ENCODE measurements at places on chromosomes 3 and 15.

DNA sequence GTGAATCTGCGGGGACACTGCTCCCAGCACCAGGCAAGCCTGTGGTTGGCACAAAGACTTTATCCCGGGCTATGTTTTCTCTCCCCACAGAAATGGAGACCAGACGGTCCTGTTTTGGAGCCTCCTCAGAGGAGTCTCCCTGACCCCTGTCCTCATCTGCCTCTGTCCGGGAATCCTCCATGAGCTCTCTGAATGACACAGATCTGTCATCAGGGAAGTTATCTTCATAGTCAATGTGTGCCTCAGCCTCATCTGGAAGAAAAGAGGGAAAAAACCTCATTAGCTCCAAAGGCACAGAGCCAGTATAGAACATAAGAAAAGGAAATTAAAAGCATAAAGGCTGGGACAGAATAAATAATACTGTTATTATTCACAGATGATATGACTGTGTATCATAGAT, 40.0 kb downstream of the CRTAP start:
- no peak for DNase-seq

- DNase-seq, result no peak
Observed at GRCh38 chr3:150540297-150540696, 6.0 kb downstream of the SERP1 start.

DNA sequence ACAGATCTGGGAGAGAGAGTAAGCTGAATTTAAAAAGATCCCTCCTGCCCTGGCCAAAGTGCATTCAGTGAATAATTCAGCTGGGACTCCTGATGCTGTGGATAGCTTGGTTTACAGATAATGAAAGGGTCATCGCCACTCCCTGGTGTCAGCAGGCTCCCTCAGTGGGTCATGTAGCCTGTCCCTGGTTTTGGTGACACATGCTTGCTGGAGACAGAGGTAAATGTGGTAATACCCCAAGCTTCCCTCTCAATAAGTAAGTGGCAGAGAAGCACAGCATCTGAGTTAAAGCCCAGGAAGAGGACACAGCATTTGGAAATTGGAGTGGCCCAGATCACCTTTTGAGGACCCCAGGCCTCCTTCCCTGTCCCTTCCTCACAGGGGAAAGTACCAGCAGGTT, 1.8 kb downstream of the TMEM115 start:
- DNase-seq, result no peak

DNA sequence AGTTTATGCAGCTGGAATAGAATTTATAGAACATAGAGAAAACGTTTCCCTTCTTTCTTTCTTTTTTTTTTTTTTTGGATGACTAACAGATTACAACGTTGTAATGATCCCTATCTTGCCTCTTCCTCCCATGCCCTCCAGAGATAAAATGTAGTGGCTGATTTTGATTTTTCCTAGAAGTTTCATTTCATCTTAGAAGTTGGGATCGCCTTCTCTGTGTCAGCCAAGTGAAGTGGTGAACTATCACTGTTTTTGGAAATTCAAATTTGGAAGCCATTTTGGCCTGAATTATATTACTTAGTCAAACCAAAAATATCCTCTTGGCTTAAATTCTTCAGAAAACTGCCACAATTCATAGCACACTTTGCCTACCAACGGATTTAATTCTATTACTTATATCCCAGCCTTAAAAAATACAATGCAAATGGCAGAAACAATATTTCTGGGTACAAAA, 1025.5 kb upstream of the NR2F2 start:
- DNase-seq, result no peak
